SW 1271 (cell line): ENCODE measurements at places on chromosomes 6 and 20.

DNA sequence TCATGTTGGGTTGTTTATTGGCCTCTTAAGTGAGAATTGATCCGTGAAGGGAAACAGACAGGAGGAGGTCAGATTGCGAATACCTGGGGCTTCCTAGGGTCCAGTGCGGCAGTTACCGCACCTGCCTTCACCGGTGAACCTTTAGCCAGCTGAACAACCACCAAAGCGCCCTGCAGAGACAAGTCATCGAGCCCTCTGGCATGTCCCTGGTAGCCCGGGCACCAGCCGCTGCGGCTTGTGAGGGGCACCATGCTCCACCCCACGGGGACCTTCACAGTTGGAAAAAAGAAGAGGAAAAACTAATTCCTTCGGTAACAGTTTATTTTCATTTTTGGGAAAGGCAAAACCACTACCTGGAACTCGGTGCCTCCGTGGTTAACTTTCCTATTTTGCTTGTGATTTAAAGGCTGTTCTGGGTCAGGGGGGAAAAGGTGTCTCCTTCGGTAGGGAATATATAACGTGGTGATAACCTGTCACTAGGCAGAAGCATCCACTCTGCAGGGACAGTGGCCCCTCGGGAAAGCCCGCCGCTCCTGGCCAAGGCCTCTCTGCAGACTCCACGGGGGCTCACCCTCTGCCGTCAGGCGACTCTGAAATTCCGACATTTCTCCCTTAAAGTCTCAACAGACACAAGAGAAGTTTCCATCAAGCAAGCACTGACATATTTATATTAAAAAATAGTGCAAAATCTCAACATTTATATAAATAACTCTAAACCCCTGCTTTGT, 30.7 kb upstream of the ZBP1 start:
- DNase-seq, result no peak

GRCh38 chr20:48813930-48814546, 13.8 kb downstream of the PREX1 start:
- DNase-seq, result no peak

DNA sequence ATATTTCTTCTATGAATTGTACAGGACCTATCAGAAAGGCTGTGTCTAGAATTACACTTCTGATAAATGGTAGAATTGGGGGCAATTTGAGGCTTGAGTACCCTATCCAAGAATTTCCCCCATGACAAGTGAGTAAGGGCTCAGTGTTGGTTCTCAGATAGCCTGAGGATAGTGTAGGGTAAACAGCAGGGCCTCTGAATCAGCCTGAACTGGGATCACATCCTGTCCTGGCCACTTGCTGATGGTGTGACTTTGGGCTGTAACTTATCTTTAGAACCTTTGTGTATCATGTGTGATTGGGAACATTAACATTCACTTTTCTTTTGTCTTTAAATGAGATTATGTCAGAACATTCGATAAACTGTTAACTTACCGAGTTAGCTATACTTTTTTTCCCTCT, 151.0 kb downstream of the CLIC5 start:
- DNase-seq, result no peak

GRCh38 chr6:158869826-158870648, 50.9 kb upstream of the EZR start:
- peak; percentile 86 for DNase-seq

DNA sequence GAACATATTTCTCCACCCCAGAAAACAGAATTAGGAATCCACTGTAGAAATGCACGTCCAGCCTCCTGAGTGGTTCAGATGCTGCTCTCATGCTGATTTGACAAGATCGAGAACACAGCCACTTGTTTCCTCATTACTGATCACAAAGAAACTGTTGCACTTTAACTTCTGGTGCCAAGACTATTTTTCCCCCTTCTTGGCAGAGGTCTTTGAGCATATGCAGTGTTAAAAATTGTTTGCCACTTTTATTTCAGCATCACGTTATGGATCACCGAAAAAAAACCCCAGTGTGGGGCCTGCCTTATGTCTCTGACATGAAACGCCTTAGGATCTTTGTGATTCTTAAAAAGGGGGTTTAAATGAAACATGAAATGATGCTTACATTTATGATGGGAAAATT, 1066.9 kb downstream of the KIF16B start:
- no peak for DNase-seq

- no peak for DNase-seq
Measured at GRCh38 chr6:41271901-41272395, 14.5 kb downstream of the TREM1 start.
